ENCODE measurements at places on chromosomes 1 and 21. TPM values are rescaled to one million over a fixed set of nuclear protein-coding genes. Genes with fewer than 3 reads are reported as not detected.

Gene NBPF6
- 6.8 TPM for total RNA-seq

Gene SIPA1L2
- total RNA-seq, result 36.1 TPM

Gene RASAL2
- 39.6 TPM for total RNA-seq

Gene HSPG2
- 51.8 TPM for total RNA-seq

Gene CHI3L2
- 5.0 TPM for total RNA-seq

Gene RHEX
- 2.4 TPM for total RNA-seq

DNA sequence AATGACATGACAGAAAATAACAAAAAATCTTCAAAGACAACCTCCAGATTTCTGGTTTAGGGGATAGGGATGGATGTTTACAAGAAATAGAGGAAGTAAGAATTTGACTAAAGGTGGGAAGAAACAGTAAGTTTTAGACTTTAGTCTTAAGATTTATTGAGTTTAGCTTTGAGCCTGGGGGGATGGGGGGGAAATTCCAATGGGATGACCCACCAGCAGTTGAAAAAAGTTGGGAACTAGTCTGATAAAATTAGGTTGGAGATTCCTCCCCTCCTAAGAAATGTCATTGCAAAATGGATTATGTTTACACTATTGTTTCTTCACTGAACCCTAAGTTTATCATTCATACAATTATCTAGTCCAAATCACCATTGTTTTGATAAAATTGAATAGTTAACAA is 28.4 kb downstream of the WDR26 start:
- no peaks in the 10 kb centered on the region for H3K27me3 ChIP-seq
- H3K27ac ChIP-seq, result no peak overlapping the region
- no peak overlapping the region for H3K4me3 ChIP-seq
- H3K4me1 ChIP-seq, result no peaks in the 10 kb centered on the region
- no peaks in the 10 kb centered on the region for H3K36me3 ChIP-seq

DNA sequence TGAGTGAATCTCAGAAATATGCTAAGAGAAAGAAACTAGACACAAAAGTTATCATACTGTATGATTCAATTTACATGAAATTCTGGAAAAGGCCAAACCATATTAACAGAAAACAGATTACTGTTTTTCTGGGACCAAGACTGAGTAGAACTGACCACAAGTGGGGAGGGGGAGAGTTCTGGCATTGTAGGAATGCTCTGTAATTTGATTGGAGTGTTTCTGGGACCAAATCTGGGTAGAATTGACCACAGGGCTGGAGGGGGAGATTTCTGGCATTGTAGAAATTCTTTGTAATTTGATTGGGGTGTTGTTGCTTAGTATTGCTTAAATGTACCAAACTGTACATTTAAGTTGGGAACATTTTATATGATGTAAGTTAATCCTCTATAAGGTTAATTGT is 3.4 kb upstream of the OR10K1 start:
- no peaks in the 10 kb centered on the region for H3K36me3 ChIP-seq
- H3K4me3 ChIP-seq, result no peak overlapping the region
- no peak overlapping the region for H3K27ac ChIP-seq
- H3K27me3 ChIP-seq, result no peaks in the 10 kb centered on the region
- DNase-seq, result no peak
- no peaks in the 10 kb centered on the region for H3K4me1 ChIP-seq

DNA sequence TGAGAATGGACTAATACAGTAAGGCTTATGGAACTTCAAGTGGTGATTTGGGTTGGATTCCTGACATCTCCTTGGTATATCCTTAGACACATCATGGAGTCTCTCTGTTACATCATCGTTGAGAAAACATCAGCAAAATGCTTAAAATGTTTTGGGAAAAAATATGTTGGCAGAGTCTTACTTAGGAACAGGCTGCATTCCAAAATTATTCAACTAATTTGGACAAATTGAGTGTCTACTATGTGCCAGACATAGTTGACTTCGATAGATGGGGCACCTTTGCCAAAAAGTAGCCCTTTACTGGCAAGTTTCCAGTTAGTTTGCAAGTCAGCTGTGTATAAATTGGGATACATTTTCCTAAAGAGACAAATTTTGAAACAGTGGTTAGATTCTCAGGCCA is 253.4 kb upstream of the ST6GALNAC5 start:
- H3K4me3 ChIP-seq, result no peak overlapping the region
- DNase-seq, result no peak
- no peaks in the 10 kb centered on the region for H3K4me1 ChIP-seq

- peak overlapping the region; percentile 75 for H3K27ac ChIP-seq
- H3K4me3 ChIP-seq, result no peak overlapping the region
- peaks cover 20% of the 10 kb centered on the region for H3K4me1 ChIP-seq
Observed at GRCh38 chr1:15371610-15372545, 37.8 kb upstream of the EFHD2 start.

DNA sequence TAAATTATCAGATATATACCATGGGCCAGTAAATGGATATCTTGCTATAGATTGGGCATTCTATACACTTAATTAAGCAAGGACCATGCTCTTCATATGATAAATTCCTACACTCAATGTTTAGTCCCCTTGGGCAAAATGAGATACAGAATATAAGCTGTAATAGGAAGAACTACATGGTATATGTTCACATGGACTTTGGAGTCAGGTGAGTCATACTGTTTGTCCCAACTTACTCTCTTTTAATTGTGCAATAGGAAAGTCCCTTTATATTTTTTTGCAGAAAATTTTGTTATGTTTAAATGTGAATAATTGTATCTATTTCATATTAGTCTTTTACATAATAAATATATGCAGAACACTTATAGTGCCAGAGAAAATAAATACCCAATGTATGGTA is 820.2 kb upstream of the ADAMTS5 start:
- no peaks in the 10 kb centered on the region for H3K36me3 ChIP-seq
- no peak for DNase-seq
- H3K27me3 ChIP-seq, result no peaks in the 10 kb centered on the region
- H3K4me1 ChIP-seq, result no peaks in the 10 kb centered on the region
- no peak overlapping the region for H3K4me3 ChIP-seq
- H3K27ac ChIP-seq, result no peak overlapping the region

GRCh38 chr1:223708001-223708359 is 4.4 kb upstream of the CAPN2 start:
- peaks cover 50% of the 10 kb centered on the region for H3K4me1 ChIP-seq
- peak overlapping the region; percentile 89 for H3K27ac ChIP-seq
- no peak overlapping the region for H3K4me3 ChIP-seq
- no peak for DNase-seq
- no peaks in the 10 kb centered on the region for H3K36me3 ChIP-seq
- no peaks in the 10 kb centered on the region for H3K27me3 ChIP-seq

DNA sequence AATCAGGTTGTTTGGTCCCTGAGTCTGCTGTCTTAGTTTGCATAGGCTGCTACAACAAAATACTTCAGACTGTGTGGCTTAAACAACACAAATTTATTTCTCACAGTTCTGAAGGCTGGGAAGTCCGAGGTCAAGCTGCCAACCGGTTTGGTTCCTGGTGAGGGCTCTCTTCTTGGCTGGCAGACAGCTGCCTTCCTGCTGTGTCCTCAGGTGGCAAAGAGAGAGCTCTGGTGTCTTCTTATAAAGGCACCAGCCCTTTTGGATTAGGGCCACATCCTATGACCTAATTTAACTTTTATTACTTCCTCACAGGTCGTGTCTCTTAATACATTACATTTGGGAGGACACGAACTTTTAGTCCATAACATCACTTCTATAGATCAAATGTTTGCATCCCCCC is 89.6 kb upstream of the CD34 start:
- H3K4me3 ChIP-seq, result no peak overlapping the region
- no peaks in the 10 kb centered on the region for H3K36me3 ChIP-seq
- no peaks in the 10 kb centered on the region for H3K27me3 ChIP-seq
- no peak overlapping the region for H3K27ac ChIP-seq

DNA sequence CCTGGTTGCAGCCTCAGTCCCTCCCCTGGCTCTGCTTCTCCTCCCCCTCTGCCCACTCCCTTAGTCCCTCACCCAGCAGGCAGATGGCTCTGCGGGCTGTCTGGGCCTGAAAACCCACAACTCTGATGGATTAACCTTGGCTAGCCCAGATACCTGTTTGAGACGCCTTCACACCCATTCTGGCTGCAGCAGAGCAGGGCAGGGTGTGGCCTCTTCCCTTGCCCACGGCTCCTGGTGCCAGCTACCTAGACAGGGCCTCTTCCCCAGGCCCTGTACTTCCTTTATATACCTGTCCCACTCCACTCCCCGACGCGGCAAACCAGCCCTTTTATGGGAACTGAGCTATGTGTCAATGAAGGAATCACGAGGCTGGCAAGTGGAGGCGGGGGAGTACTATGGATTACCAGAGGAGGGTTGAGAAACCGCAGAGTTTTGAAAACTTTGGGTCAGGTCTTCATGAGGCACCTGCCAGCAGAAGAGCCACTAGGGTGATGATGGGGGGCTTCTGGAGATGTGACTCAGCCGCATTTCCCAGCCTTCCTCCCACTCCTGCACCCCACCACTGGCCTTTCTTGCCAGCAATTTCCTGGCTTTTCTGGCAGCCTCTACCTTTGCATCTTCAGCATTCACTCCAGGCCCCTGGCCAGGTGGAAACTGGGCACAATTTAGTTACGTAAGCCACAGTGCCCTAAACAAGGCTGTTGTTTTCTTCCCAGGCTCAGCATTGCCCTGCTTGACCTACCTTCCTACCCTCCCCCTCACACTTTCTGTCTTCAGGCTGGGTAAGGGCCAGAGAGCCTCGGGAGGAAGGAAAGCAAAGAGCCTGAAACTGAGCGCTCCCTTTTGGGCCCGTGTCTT is at the start of gene CHI3L1:
Gene CHI3L1 (minus strand): TSS at position 259 of the 858 bp plus-strand sequence. CDS start 81 bp downstream, at position 178.
- no peaks in the 10 kb centered on the region for H3K27me3 ChIP-seq
- peak; percentile 59 for DNase-seq
- H3K4me3 ChIP-seq, result no peak within 1 kb of the TSS
- no peaks in the 10 kb centered on the region for H3K36me3 ChIP-seq

GRCh38 chr1:155499263-155499662 is 63.3 kb downstream of the ASH1L start:
- H3K4me1 ChIP-seq, result no peaks in the 10 kb centered on the region
- no peaks in the 10 kb centered on the region for H3K36me3 ChIP-seq
- H3K27ac ChIP-seq, result no peak overlapping the region
- no peaks in the 10 kb centered on the region for H3K27me3 ChIP-seq
- no peak overlapping the region for H3K4me3 ChIP-seq

- H3K27me3 ChIP-seq, result no peaks in the 10 kb centered on the region
- no peak overlapping the region for H3K4me3 ChIP-seq
- DNase-seq, result no peak
- no peak overlapping the region for H3K27ac ChIP-seq
Observed at GRCh38 chr1:31228986-31229385, 10.7 kb downstream of the NKAIN1 start.

Measured in testis (tissue), 5 donors.